ENCODE measurements at places on chromosomes 13 and 19.

DNA sequence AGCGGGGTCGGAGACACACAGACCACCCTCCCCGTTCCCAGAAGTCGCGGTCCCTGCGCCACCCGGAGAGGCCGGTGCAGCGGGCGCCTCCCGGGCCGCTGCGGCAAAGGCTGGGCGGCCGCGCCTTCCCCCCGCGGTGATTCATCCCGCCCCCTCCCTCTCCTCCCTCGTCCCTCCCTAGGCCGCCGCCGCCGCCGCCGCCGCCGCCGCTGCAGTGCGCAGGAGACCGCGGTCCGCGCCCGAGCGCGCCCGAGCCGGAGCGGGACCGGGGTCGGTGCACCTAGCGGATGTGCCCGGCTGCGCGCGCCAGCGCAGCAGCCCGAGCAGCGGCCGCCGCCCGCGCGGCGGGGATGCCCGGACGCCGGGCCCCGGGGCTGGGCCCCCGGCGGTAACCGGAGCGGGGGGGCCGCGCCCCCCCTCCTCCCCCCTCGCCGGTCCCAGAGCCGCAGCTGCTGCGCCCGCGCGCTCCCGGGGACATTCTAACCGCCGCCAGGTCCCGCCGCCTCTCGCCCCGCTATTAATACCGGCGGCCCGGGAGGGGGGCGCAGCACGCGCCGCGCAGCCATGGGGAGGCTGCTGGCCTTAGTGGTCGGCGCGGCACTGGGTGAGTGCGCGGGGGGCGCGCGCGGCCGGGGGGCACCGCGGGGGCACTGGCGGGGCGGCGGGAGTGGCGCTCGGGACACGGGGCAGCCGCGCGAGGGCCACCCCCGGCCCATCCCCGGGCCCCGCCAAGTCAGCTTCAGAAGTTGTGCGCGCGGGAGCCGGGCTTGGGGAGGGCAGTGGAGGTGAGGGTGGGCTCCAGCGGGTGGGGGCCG is at the start of gene SCN1B:
TSS of gene SCN1B (plus strand) at position 214 of the 815 bp plus-strand sequence. CDS start at position 565, 351 bp downstream.
- no peak for DNase-seq

DNA sequence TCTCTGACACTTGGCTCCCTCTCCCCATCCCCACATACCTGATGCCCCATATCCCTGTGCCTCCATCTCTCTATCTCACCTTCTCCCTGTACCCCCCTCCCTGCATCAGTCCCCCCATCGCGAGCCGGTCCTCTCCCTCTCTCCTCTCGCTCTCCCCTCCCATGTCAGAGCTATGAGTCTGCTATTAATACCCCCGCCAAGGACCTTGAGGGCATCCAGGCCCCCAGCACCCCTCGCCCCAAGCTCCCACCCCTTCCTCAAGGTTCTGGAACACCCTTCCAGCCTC is 1.6 kb downstream of the GRIN2D start:
- no peak for DNase-seq

DNA sequence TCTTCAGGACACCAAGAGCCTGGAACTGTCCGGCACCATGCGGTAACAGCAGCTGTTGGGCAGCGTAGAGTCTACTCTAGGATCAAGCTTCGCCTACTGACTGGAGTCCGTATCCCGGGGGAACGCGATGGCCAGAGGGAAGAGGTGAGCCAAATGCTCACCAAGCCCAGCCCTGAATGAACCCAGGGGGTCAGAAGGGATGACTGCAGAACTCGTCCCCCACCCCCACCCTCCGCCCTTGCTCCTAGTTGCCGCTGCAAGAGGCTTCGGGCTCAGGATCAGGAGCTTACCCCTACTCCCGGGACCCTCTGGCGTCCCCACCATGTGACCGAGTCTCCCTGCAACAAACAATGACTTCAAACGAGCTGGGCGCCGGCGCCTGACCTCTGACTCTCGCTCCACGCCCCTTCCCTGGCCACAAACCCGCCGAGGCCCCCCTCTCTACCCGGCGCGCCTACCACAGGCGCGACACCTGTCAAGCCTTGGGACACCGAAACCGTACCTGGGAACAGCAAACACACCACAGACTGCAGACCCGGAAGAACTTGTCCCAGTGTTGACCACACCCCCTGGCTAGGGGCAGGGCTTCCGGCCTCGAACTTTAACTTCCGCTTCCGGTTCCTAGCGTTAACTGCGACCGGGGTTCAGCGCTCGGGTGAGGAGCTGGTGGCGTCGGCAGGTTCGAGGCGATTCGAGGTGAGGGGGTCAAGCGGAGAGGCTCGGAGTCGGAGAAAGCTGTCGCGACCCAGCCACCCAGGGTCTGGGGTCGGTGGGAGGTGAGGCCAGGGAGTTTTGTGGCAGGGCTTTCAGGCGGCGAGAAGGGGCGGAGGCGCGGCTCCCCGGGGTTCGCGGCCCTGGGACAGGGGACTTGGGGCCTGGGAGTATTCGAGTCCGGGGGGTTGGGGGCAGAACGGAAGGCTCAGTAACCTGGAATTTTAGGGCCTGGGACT is at the start of gene UBL5:
TSS of gene UBL5 (plus strand) at position 630 of the 950 bp plus-strand sequence. CDS start 420 bp downstream, outside the sequence.
- no peak for DNase-seq

GRCh38 chr13:43273362-43273761 is 250.0 kb downstream of the DNAJC15 start:
- no peak for DNase-seq

DNA sequence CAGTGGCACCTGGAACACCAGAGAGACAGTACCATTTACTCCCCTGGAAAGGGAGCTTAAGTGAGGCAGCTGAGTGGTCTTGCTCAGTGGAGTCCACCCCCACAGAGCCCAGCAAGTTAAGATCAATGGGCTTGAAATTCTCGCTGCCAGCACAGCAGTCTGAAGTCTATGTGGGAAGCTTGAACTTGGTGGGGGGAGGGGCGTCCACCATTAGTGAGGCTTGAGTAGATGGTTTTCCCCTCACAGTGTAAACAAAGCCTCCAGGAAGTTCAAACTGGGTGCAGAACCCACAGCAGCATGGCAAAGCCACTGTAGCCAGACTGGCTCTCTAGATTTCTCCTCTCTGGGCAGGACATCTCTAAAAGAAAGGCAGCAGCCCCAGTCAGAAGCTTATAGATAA is 30.3 kb upstream of the CEACAM4 start:
- no peak for DNase-seq

DNA sequence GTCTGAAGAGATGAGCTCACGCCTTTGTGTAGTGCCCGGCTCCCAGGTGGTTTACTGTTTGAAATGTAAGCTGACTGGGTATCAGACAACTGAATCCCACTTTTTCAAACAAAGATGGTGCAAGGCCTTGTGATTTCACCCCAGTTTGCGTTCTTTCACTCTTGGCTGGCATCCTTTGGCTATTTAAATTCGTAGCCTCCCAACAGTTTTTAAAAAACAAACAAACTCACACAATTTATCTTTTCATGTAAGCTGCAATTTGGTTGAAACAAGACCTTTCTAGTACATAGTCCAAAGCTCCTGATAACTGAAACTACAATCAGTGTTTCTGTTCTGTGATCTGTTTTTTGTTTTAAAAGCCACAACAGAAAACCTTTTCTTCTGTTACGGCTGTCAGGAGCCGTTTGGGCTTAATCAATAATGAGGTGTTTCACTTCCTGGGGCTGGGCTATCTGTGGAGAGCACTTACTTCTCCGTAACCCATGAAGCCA is 65.1 kb upstream of the NPAS1 start:
- no peak for DNase-seq

DNA sequence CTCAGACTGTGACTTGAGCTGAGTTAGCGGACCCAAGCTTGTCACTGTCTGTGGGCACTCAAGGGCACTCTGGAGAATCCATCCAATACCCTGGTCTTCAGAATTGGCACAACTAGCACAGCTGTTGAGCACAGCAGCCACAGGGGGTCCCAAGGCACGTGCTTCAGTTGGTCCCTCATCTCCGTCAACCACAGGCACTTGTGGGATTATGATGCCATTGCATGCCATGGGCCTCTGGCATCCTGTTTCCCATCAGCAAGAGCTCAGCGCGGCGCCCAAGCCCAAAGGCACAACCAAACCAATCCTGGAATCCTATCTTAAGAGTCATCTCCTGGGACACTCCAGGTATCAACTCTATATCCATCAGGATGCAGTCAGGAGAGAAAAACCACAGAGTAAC is 3.7 kb upstream of the B3GNT8 start:
- no peak for DNase-seq

GRCh38 chr13:33053397-33054066 is 37.3 kb downstream of the KL start:
- DNase-seq, result no peak

GRCh38 chr19:1284979-1285736 is 515 bp upstream of the EFNA2 start:
- DNase-seq, result no peak

GRCh38 chr13:69912630-69913029 is 195.0 kb upstream of the ATXN8OS start:
- no peak for DNase-seq

DNA sequence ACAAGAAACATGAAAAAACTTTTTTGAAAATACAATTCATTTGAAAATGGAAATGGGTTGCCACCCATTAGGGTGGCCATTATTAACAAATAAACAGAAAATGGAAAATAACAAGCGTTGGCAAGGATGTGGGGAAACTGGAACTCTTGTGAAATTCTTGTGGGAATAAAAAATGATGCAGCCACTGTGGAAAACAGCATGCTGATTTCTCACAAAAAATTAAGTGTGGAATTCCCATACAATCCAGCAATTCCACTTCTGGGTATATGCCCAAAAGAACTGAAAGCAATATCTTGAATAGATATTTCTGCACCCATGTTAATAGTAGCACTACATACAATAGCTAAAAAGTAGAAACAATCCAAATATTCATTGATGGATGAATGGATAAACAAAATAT is 165.2 kb downstream of the DCLK1 start:
- no peak for DNase-seq

DNA sequence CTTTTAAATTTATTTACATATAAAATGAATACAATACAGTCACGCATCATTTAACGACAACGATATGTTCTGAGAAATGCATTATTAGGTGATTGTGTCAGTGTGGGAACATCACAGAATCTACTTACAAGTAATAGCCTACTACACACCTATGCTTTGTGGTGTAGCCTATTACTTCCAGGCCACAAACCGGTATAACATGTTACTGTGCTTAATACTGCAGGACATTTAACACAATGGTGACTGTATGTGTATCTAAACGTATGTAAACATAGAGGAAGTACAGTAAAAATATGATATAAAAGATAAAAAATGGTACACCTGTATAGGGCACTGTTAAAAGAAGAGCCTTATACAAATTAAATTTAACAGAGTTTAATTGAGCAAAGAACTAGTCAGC is 62.4 kb upstream of the KLHL1 start:
- no peak for DNase-seq

DNA sequence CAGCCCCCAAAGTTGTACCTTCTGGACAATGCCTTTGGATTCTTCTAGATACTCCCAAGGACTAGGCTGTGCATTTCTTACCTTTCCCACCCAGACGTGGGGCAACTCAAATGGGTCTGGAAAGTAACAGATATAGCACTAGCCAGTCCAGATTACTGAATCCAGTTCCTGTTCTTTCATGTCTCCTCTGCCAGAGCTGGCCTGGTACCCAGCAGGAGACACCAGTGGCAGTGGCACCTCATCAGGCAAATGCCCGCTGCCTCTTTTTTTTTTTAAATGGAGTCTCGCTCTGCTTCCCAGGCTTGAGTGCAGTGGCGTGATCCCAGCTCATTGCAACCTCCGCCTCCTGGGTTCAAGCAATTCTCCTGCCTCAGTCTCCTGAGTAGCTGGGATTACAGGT is 43.2 kb downstream of the N4BP2L2 start:
- no peak for DNase-seq

GRCh38 chr13:91459485-91459884 is 61.1 kb downstream of the GPC5 start:
- DNase-seq, result no peak

GRCh38 chr19:52646571-52647217 is 8.5 kb upstream of the ZNF83 start:
- no peak for DNase-seq

DNA sequence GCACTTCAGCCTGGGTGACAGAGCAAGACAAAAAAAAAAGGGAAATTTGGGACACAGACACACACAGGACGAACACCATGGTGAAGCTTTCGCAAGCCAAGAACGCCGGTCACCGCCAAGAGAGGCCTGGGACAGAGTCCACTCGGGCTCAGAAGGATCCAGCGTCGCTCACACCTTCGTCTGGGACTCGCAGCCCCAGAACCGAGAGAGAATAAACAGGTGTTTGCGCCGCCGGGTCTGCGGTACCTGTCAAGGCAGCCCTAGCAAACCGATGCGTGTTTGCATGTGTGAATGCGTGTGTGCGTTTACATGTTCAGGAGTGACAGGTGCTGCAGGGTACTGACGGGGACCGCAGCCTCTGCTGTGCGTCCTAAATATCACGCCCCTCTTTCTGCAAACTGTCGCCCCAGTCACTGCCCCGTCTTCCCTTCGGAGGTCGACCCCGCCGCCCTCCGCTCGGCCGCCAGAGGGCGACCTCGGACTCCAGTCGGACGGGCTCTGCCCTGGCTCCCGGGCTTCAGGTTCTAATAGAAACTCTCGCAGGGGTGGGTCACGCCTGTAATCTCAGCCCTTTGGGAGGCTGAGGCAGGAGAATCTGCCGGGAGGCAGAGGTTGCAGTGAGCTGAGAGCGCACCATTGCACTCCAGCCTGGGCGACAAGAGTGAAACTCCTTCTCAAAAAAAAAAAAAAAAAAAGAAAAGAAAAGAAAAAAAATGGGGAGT is 11.8 kb upstream of the CSNK1G2 start:
- no peak for DNase-seq

- DNase-seq, result no peak
These were observed 56.4 kb downstream of the CYSLTR2 start for GRCh38 chr13:48710160-48710559.

GRCh38 chr19:11453468-11454341 is 18.3 kb downstream of the PRKCSH start:
- no peak for DNase-seq

DNA sequence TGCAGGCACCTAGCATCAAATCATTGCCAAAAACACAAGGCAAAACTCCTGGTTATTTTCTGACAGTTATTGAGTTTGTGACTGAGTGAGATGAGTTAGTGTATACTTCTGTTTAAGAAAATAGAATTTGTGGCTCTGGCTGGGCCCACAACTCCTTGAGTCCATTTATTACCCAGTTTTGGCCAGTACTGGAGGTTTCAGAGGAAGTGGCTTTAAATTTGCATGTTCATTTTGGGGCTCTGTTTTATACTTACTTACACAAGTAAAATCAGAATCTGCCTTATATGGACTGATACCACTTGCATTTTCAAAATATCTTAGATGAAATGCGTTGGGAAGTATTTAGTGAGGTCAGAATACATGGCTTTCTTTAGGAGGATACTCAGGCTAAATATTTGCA is 29.0 kb downstream of the TNFSF11 start:
- no peak for DNase-seq

DNA sequence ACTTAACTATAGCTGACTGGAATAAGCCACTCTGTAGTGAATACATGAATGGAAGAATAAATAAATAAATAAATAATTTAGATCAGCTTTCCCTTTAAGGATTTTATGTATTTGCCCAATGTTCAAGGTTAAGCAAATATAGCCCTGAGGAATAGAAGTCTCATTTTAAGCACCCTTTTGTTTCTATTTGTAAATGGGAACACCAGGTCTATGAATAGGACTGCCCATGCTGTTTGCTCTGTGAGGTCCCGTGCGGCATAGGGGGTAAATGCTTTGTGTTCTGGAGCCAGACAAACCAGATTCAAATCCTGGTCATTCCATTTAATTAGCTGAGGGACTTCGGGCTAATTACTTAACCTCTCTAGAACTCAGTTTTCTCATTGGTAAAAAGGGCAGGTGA is 29.3 kb downstream of the CBY2 start:
- DNase-seq, result no peak
